Omental fat pad (tissue), 4 donors: ENCODE measurements at places on chromosomes 3 and 15. TPM values are rescaled to one million over a fixed set of nuclear protein-coding genes. Genes with fewer than 3 reads are reported as not detected.

Gene ROPN1
- not detected for total RNA-seq

Gene CFAP100
- total RNA-seq: not detected

GRCh38 chr15:45668386-45668785 lies 33.6 kb downstream of the SQOR start:
- no peak for DNase-seq

- DNase-seq: no peak
These were observed 35.0 kb downstream of the BTLA start for GRCh38 chr3:112464264-112464663.

GRCh38 chr3:61601831-61602230 lies 40.5 kb downstream of the PTPRG start:
- no peak for DNase-seq

DNA sequence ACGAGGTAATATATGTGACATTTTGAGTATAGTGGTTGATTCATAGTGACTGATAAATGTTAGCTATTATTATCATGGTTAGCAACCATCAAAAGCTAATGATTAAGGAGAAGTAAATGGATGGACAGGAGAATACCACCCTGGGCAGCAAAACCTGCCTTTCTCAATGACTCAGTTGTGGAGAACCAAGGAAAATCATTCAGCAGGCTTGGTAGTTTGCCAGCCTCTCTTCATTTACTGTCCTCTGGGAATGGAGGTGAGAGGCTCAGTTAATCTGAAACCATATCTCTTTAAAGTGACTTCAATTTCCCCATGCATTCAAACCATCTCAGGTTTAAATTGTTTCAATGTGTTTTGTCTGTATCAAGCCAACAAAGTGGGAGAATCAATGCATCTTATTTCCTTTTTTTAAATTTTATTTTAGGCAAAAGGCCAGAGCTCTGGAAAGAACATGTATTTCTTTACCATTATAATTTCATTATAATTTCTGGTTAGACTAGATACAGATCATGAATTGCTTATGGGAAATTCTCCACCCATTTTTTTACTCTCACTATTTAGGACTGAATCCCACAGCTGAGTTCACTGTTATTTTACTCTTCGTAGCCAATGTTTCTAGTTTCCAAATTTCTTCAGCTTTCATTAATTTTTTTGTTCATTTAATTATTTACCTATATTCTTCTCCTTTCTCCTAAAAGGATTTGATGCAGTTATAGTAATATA lies 2.7 kb downstream of the TM4SF18 start:
- no peak for DNase-seq

DNA sequence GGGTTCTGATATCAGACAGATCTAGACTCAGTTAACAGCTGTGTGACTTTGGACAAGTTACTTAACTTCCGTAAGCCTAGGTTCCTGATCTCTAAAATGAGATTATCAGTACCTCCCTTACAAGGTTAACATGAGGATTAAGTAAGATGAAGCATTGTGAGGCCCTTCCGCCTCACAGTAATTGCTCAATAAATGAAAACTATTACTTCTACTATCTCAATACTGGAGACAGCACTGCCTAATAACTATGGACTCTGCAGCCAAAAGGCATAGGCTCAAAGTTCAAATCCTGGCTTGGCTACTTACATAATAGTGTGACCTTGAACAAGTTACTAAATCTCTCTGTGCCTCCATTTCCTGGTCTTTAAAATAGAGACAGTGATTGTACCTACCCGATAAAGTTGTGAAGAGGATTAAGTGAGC lies 82.0 kb upstream of the ATP11B start:
- DNase-seq: no peak

- no peak for DNase-seq
These were observed 1.3 kb upstream of the OXSR1 start for GRCh38 chr3:38163841-38164642.
